ENCODE measurements at places on chromosomes 3 and 15.

DNA sequence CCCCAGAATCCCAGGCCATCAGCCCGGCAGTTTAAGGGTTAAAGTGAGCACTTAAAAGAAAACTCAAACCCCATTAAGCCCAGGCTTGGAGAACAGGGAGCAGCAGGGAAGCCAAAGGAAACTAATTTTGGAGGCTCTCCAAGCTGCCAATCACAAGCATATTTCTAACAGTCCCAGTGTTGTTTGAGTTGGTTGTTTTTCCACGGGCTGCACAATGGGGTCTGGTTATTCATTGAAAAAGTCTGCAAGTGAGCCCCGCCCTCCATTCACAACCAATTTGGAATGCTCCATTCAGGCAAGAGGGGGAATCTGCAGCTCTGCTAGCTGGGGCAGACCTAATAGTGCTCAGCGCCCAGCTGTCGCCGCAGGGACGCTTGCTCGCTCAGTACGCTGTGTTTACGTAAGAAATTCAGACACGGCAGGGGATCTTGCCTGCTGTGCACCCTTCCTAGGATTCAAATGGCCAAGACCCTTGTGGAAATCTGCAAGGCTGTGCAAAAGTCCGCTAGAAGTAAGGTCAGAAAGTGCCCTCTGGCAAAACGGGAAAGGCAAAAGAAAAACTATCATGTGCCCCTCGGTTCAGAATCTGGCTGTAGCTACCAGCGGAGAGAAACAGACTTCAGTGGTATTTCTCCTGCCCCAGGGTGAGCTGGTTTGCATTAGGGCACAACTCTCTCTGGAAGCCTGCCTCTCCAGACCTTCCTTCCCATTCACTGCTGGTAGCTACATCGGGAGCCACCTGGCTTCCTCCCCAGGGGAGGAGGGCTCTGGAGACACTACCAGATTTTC lies 11.0 kb downstream of the ETV5 start:
- DNase-seq: peak; percentile 94

DNA sequence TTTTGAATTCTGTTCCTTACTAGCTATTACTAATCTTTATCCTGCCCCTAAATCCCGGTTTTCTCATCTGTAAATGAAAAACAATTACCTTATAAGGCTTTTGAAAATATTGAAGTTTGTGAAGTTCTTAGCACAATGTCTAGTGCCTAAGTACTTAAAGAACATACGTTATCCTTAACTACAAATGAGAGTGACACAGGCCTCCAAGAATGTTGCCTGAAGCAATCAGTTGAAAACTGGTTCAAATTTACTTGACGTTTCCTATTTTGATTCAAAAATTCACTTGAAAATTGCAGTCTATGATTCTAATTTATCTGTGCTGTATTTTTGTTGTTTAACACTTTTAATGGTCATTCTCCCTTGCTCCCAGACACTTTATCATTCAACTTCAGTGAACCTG lies 3.2 kb downstream of the SENP7 start:
- DNase-seq: no peak

GRCh38 chr3:45330510-45331295 lies 57.7 kb upstream of the LARS2 start:
- DNase-seq: no peak

GRCh38 chr3:134476306-134476705 lies 9.5 kb downstream of the ANAPC13 start:
- no peak for DNase-seq

DNA sequence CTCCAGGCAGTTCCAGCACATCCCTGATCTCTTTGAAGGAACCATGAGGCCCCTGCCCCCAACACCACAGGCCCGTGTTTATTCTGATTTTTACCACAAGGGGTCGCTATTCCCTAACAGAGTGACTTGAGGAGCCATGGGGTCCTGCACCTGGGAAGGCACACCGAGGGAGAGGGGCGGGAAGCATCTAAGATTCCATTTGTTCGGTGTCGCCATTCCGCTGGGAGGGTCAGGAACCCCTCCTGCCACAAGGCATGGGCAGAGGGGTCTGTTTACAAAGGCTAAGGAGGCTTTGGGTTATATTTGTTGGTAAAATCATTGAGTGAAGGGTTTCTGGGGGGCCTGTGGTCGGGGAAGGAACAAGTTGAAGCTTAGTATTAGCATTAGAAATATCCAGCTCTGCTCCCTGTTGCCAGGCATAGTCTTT lies 77.1 kb downstream of the WDR76 start:
- peak; percentile 86 for DNase-seq

- peak; percentile 73 for DNase-seq
These were observed 89.5 kb upstream of the CHD2 start for GRCh38 chr15:92810418-92811138.

- DNase-seq: no peak
These were observed 3.7 kb upstream of the EFHB start for GRCh38 chr3:19937459-19938294.

DNA sequence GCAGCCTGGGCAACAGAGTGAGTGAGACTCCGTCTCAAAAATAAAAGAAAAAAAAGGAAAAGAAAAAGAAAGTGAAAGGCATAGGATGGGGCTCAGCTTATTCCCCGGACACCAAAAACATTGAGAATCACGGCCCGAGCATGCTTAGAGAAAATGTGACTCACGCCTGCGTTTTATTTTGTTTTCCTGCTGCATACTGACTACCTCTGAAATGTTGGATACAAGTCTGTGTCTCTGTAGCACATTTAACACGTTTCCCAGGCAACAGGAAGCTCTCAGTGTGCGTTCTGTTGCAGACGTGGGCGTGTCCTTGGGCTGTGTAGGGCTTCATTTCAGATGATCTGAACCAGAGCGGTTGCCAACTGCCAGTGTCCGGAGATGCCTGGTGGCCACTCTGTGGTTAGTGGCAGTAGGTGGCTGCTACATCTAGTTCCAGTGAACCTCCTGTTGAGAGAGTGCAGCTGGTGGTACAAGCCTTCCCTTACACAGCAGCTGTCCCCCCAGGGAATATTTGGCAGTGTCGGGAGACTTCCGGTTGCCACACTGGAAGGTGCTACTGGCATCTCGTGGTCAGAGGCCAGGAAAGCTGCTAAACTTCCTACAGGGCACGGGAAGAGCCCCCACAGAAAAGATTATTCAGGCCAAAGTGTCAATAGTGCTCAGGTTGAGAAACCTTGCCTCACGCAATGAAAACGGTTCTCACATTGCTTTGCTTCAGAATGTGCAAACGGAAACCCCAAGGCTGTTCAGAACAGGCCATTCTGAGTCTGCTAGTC lies 3.0 kb downstream of the SLC51A start:
- no peak for DNase-seq

DNA sequence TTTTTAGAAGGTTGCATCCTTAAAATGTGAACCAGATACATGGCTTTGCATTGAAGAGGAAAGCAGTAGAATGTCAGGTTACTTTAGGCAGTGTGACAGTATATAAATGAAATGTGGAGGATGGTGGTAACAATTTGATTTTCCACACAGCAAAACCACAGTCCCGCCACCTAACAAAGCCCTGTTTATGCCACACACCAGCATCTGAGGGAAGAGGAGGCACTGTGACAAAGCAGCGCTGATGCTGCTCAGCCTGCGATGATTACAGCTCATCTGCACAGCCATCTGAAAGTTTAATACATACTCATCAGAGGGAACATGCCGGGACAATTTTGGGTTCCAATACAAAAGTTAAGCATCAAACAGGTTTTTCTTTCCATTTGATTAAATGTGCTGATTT lies 8.9 kb downstream of the RNF7 start:
- no peak for DNase-seq

DNA sequence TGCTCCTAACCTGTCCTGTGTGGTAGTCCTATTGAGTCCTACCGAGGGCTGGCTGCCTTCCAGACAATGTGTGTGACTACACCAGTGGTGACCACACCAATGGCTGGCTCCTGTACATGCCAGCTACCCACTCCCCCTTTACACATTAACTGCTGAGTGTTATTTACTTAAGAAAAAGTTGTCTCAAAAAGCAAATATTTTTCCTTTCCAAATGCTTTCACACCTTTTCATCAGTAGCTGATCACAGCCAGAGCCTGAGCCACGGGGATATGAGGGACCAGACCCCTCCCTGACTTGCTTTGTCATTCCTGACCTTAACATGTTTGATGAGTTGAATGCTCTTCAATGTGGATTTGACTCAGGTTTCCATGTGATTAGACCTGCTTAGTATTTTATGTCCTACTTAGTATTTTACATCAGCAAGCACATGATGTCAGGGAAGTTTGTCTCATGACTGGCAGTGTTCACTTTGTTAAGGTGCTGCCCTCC lies 29.6 kb upstream of the GREM1 start:
- DNase-seq: no peak

- DNase-seq: no peak
These were observed 92.0 kb upstream of the SLC6A11 start for GRCh38 chr3:10723991-10724390.

DNA sequence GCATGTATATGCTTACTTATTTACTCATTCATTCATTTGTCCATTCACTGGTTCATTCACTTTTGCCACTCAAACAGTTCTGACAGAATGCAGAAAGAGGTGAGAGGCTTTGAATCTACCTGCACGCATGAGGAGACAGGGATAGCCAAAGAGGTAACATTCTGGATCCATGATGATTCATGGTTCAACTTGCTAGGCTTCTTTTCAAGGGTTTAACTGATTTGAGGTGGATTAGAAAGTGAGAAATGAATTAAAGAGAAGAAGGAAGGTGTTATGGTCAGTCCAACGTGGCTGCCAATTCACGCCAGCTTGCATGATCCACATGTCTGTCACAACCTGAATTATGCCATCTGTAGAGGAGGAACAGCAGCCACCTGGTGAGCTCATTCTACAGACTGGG lies 260.6 kb downstream of the ARRDC4 start:
- no peak for DNase-seq

- DNase-seq: peak; percentile 79
These were observed 25.2 kb downstream of the ARPP21 start for GRCh38 chr3:35664460-35664919.

- DNase-seq: no peak
These were observed 429.4 kb upstream of the PROK2 start for GRCh38 chr3:72214066-72214951.

- DNase-seq: no peak
These were observed 219.7 kb upstream of the SETMAR start for GRCh38 chr3:4083225-4084015.

DNA sequence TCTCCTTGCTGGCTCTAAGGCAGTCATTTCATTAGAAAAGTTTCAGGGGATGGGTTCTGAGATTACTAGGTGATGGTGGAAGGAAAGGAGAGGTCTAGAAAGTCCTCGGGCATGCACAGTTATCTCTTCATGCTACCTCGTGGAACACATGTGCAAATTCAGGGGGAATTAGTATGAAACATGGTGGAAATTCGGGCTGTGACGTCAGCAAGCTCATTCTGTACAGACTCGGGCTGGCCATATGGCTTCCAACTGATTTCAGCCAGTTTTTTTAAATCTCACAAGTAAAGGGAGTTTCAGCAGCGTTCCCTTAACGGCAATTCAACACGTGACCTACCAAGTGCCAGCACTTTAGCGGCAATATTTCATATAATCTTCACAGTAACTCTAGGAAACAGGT lies 251.1 kb downstream of the TBL1XR1 start:
- DNase-seq: no peak

DNA sequence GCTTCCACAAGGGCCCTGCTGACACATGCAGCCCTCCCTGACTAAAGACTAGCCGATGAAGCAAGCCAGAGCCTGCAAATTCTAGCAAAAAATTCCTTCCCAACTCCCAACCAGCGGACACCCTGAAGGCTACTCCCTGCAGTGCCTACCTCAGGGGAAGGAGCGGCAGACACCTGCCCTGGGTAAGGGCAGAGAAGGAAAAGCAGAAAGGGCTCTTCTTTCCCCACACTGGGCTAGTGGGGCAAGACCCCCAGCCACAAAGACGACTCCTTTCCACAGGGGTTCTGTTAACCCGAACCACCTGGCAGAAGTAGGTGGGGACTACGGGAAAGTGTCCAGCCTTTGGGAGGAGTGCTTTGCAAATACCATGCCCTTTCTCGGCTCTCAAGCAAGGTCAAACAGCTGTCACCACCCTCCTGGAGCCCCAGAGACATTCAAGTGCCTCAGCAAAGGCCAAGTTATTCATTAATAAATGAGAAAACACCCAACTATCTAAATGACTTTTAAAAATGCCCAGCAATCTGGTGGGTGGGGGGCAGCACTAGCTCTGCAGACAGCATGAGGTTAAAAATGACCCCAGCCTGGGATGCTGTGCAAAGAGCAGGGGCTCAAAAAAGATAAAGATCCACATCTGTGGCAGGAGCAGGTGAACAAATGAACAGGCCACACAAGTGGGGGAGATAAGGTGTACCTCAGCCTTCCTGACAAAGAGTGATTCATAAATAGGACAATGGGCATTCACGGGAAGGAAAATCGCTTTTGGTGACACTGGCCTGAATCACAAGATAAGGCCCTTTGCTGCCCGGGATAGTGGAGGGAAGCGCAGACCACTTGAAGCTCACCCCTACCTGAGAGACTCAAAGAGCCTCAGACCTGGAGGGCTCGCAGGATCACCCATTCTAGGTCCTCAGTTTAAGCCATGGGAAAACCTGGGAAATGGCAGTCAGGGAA lies 33.0 kb downstream of the CCDC12 start:
- no peak for DNase-seq

GRCh38 chr3:25971736-25972135 lies 181.8 kb downstream of the OXSM start:
- no peak for DNase-seq

GRCh38 chr3:125512135-125512920 lies 7.7 kb downstream of the SNX4 start:
- DNase-seq: no peak

- no peak for DNase-seq
These were observed 6.5 kb downstream of the CELF6 start for GRCh38 chr15:72313448-72313840.

DNA sequence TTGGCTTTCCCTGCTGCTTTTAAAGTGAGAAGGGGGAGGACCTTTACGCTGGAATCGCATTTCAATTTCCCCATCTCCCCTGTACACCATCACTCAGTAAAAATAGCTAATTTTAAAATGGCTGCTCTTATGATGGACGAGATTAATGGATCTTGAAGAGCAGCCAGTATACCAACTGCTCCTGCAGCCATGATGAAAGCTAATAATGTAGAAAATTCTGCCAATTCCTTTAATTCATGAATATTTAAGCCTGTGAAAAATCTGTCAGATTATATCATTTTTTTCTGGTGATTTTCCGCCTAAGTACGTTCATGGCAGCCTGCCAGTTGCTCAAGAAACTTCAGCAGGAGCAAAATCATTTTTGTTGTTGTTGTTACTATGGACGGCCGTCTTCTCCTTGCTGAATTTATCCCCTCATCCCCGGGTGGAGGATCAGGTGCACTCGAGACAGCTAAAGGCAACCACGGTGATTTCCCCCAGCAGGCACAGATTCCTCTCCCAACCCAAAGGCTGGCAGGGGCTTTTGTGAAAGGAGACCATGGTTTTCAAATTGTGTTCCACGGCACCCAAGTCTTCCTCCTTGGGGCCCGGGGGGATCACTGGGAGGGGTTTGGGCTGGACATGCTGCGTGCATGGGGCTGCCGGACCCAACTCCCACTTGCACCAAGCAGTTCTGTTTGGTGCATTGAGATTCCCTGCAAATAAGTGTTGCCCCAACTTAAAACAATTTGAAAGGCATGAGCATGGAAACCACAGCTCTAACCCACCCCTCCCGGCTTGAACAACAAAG lies 289.6 kb downstream of the UACA start:
- DNase-seq: no peak

- no peak for DNase-seq
These were observed 77.1 kb upstream of the UBE2E1 start for GRCh38 chr3:23728601-23729117.
